ENCODE measurements at places on chromosomes 12 and 14.
A peak's percentile ranks its signal among the peaks of the same experiment; 100 is the strongest.

DNA sequence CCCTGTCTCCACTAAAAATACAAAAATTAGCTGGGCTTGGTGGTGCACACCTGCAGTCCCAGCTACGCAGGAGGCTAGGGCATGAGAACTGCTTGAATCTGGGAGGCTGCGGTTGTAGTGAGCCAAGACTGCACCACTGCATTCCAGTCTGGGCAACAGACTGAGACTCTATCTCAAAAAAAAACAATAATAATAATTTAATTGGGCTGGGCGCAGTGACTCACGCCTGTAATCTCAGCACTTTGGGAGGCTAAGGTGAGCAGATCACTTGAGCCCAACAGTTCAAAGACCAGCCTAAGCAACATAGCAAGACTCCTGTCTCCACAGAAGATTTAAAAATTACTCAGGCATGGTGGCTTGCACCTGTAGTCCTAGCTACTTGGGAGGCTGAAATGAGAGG is 26.7 kb downstream of the CBX5 start:
- no peak for DNase-seq

DNA sequence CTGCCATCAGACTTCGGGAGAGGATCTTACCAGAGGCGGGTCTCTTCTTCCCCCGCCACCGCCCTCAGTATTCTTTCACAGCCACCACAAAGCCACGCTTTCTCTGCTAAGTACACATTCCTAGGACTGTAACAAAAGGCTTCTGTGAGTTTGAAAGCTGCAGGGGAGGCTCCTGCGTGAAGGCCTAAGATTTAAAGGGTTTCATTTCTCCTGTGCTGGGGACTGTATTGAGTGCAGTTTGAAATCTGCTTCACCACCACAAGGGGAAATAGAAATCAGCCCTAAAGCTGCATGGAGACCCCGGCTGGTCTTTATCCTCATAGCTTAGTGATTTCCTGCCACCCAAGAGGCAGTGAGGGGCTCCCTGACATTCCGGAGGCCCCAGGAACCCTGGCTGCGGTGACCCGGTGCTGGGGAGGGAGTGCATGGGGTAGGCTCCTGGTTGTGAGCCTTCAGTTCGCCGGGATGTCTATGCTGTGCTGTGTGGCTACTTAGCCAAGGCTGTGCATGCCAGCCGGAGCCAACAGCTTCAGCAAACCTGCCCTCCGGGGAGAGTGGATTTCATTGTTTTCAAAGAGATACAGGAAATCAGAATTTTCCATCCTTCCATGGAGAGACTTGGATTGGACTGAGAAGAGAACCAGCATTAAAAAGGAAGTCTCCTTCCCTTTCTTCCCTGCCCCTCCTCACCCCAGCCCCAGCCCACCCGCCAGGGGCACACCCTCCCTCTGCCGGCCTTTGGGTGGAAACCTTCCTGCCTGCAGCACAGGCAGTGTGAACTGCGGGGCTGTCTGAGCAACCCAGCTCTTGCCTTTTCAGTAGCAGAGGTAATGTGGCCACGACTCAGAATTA is 163.3 kb downstream of the ETV6 start:
- DNase-seq = peak; percentile 83

DNA sequence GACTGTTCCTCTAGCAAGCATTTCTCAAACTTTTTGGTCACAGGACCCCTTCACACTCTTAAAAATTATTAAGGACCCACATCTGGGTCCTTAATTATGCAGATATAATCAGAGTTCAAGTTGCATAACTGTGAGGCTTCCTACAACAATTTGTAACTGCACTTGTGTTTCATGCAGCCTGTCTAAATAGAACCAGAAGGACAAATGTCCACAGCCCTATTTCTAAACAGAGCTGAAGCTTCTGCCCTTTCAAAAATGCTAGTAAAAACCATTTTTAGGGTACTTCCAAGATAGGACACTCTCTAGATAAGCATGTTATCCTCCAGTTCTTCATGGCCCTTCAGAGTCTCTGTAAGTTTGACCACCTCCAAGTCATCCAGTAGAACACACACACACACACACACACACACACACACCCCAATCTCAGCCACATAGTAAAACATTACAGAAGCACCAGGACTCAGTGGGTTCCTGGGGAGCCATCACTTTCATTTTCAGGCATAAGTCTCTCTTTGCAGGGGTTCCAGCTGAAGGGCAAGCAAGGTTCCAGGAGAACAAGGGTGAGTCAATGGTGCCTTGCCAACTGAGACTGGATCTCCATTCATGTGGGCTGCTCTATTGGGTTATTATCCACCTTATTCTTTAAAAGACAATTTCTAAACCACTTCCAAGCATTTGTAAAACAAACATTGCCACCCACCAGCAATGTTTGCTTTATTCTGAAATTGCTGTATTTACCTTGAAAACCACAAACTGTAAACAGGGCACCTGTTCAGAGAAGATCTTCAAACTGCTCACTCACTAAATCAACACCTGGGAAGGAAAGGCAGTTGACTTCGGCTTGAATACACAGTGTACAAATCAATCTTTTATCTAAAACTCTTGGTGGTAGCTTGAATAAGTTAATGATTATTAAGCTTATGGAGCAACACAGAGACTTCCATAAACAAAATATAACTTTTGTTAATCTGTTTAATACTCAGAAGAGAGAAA is 64.1 kb downstream of the ITPR2 start:
- DNase-seq = no peak

GRCh38 chr12:3661028-3661427 is 91.9 kb downstream of the CRACR2A start:
- no peak for DNase-seq

DNA sequence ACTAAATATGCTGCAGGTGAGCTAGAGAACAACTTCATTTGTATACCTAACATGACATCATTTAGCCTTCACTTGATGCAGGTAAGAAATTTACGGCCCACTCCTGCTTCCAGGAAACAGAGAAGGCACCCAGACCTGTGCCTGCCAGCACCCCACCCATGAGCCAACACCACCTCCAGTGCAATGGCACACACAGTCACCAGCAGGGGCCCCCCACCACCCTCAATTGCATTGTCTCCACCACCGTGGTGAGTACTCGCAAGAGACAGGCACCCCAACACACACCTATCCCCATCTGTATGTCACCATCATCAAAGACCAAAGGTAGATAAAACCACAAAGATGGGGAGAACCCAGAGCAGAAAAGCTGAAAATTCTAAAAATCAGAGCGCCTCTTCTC is 107.6 kb downstream of the KLHL28 start:
- DNase-seq = no peak

- DNase-seq = peak; percentile 78
These were observed 2.7 kb downstream of the PTHLH start for GRCh38 chr12:27969624-27970400.

- DNase-seq = no peak
These were observed 4.2 kb downstream of the RNASE9 start for GRCh38 chr14:20556500-20557211.

- DNase-seq = peak; percentile 84
These were observed 41.8 kb upstream of the CLMN start for GRCh38 chr14:95361373-95362137.

DNA sequence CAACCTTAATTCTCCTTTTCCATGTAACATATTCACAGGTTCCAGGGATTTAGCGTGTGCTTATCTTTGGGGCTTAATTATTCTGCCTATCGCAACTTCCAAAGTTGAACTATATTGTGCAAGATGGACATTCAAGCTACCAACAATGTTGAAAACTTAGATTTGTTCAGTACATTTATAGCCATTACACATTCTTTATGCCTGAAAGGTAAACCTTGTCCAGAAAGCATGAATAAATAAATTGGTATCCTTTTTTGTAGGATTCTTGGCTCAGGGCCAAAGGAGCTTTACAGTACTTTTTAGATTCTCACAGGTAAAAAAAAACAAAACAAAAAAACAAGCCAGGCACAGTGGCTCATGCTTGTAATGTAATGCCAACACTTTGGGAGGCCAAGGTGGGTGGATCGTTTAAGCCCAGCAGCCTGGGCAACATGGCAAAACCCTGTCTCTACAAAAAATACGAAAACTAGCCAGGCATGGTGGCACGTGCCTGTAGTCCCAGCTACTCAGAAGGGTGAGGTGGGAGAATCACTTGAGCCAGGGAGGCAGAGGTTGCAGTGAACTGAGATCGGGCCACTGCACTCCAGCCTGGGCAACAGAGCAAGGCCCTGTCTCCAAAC is 3.3 kb downstream of the C12orf56 start:
- no peak for DNase-seq

- DNase-seq = no peak
These were observed 132.1 kb downstream of the DICER1 start for GRCh38 chr14:95025218-95025617.

GRCh38 chr14:104532191-104532555 is 47.4 kb upstream of the C14orf180 start:
- no peak for DNase-seq

DNA sequence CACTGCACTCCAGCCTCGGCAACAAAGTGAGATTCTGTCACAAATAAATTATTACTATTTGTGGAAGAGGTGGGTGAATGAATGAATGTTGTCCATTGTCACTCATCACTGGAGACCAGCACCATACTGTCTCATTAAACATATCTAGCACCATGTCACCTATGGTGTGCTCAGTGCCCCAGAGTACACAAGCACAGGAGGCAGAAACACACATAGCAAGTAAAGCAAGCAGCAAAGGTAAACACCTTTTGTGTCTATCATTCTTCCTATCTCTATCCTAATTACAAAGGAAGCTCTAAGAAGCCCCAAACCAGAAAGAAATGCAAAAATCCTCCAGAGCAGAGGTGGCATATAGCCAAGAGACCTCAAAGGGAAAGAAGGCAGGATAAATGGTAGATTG is 9.2 kb downstream of the ERO1A start:
- no peak for DNase-seq

- DNase-seq = no peak
These were observed 81.3 kb downstream of the SSPN start for GRCh38 chr12:26276709-26277108.

GRCh38 chr12:65649126-65649525 is 175.2 kb upstream of the HMGA2 start:
- DNase-seq = no peak

DNA sequence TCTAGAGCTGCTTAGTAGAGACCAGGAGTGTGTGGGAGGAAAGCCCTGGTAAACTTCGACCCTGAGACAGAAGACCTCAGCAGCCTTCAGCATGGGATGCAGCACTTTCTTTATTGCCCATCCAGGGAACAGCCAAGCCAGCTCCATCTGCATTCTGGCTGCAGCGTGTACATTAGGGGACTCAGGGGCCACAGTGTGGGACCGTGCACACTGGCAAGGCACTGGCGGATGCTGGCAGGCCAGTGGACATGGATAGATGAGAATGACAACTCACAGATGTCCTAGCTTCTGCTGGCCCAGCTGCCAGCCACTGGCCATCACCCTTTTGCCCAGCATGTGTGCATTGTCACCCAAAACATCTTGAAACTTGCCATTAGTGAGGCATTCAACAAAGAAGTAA is 12.5 kb downstream of the PLD4 start:
- no peak for DNase-seq

DNA sequence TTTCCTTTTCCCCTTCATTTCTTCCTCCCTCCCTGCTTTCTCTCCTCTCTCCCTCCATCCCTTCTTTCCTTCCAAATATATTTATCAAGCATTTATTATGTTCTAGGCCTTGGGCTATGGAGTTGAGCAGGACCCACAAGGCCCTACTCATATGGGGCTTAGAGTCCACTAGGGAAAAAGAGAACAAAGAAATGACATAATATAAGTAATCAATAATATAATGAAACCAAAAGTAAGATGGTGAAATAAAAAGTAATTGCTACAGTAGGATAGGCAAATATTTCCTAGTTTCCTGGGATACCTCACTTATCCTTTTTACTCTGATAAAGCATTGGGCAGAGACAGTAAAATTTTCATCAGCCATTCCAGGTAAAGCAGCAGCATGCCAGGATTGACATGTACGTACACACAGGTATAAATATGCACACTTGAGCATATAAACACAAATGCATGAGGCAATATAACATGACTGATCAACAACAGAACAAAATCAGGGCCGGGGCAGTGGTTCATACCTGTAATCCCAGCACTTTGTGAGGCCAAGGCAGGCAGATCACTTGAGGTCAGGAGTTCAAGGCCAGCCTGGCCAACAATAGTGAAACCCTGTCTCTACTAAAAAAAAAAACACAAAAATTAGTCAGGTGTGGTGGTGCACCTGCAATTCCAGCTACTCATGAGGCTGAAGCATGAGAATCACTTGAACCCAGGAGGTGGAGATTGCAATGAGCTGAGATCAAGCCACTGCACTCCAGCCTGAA is 35.5 kb upstream of the CSRP2 start:
- DNase-seq = no peak

DNA sequence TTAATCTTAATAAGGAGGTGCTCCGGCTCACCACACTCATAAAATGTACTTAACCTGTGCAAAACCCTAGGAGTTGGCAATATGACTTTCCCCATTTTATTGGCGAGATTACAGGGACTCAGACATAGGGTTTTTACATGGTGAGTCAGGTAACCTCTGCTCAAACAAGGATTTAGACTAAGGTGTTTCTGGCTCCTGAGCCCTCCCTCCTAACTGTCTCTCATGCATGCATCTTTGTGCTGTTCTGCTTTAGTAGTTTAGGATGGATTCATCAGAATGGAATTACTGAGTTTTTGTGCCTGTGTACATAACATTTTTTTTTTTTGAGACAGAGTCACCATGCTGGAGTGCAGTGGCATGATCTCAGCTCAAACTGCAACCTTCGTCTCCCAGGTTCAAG is 993.3 kb upstream of the TMEM132C start:
- no peak for DNase-seq

DNA sequence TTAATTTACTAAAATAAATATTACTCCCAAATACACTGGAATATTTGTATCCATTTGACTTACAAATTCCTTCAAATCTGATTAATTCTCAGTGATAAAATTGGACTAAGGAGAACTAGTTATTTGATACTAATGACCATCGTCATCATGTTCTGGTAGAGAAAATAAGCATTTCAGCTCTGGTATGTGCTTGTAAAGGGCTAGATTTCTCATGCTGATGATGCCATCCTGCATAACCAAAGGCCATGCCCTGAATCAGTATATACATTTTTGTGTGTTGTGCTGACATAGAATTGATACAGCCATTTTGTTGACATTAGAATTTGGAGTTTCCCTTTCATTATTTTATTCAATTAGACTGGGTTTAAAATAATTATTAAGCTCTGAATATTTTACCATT is 148.9 kb downstream of the PCNX1 start:
- DNase-seq = no peak

DNA sequence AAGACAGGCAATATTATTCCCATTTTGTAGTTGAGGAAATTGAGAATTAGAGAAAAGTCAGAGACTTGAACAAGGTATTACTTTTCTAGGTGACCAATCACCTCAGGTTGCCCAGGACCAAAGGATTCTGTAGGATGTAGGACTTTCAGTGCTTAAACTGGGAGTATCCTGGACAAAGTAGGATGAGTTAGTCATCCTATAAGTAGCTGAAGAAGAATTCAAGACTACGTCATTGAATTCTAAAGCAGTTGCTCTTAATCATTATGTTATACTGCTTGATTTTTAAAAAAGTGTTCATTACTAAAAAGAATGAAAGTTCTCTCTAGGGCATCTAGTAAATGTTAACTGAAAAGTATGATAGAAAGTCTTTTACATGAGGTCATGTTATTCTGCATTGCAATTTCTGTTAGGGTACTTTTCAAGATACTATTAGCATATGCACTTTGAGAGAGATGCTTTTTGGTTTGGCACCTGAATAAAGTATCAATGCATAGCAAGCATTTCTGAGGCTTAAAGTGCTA is 101.7 kb downstream of the RTN1 start:
- DNase-seq = no peak
